ENCODE measurements at places on chromosomes 5 and 9.

DNA sequence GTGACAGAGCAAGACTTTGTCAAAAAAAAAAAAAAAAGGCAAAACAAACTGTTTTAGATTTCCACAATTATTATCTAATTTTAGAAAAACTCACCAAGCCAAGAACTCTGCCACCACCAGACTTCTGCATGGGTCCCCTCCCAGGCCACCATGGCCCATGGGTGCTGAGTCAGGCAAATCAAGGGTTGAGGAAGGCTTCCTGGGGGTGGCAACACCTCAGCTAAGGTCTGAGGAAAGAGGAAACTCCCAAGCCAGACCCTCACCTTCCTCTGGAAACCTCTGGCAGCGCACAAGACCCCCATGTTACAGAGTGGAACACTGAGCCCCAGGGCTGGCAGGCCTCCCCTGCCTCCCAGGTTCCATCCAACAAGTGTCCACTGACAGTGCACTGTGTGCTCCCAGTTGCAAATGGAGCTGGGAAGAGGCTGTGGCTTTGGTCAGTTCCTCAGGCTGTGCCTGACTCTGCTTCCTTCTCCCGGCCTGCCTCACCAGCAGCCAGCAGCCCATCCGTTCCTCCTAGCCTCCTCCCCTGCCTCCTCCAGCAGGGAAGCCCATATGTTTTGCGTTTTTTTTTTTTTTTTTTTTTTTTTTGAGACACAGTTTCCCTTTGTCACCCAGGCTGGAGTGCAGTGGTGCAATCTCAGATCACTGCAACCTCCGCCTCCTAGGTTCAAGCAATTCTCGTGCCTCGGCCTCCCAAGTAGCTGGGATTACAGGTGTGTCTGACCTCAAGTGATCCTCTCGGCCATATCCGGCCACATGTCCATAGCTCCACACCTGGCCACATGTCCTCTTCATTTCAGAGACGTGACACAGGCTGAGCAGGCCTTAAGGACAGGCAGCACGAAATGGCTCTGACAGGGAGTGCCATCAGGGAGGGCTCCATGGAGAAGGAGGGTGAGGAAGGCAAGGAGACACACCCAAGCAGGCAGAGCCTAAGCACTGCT lies 3.5 kb upstream of the SUSD3 start:
- DNase-seq = no peak

- no peak for DNase-seq
These were observed 130.3 kb downstream of the CDC42SE2 start for GRCh38 chr5:131394128-131394527.

- DNase-seq = no peak
These were observed 739 bp downstream of the C9orf72 start for GRCh38 chr9:27572566-27572917.

DNA sequence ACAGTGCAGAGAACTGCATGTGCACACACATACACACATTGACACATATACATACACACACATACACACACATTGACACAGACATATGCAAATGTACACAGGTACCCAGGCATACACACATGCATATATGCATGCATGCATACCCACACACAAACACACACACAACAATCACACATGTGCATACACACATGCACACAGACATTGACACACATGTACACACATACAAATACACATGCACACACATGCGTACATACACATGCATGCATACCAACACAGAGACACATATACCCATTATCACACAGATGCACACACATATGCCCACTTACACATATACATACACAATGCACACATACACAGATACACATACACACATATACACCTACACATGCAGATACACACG lies 299.6 kb upstream of the ADCY2 start:
- DNase-seq = no peak
